ENCODE measurements at places on chromosomes 7 and 10.

DNA sequence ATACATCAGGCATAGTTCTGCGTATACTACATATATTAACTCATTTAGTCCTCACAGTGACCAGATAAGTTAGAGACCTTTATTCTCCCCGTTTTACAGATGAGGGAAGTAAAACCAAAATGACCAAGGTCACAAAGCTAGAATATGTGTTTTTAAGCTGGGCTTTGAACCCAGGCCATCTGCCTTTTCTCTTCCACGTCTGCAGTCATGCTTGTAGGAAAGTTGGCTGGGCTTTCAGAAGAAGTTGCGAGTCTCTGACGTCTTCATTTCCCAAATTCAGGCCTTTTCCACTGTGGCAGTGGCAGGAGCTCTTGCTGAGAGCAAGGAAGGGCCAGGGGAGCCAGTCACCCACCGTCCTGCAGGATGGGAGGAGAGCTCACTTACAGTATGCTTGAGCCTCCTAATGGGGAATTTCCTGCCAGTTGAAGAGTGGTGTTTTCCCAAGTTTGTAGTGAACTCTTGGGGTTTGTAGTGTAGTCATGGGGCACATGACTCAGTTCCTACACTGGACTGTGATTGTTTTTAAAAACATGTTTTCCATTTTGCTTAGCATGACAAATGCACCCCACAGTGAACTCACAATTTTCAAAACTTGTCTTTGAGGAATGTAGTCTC, 34.2 kb downstream of the CYP17A1 start:
- DNase-seq, result no peak

DNA sequence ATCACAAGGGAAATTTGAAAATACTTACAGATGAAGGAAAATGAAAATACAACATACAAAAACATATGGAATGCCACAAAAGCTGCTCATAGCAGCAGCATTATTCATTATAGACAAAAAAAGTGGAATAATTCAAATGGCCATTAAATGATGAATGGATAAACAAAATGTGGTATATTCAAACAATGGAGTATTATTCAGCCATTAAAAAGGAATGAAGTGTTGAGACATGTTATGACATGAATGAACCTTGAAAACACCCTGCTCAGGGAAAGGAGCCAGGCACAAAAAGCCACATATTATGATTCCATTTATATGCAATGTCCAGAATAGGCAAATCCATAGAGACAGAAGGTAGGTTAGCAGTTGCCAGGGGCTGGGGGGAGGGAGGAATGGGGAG, 62.6 kb upstream of the SFMBT2 start:
- DNase-seq, result no peak

DNA sequence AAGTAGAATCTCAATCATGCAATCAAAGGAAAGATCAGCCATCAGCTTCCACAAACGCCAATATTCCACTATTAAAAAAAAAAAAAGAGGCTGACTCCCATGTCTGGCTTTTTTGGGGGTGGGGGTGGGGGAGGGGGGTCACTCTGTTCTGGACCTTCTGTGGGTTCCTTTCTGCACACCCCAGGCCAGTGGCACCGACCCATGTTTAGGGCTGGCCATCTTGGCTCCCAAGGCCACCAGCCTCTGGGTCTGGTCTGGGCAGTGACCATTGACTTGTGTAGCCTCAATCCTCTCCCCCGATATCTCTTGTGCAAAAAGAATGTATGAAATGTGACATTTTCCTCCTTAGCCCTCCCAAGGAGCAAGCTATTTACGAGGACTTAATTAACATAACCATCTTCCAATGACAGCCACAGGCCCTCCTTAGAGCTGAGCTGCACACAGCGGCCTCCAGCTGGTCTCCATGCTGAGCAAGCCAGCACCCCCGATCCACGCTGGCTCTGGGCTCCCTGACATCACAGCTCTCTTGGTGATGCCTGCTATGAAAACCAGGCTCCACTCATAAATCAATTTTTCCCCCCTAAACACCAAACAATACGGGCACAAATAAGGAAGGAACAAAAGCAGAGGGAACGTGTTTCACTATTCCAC, 100.1 kb downstream of the ZRANB1 start:
- DNase-seq, result no peak

- DNase-seq, result no peak
Measured at GRCh38 chr7:66500087-66500486, 128.6 kb upstream of the KCTD7 start.

DNA sequence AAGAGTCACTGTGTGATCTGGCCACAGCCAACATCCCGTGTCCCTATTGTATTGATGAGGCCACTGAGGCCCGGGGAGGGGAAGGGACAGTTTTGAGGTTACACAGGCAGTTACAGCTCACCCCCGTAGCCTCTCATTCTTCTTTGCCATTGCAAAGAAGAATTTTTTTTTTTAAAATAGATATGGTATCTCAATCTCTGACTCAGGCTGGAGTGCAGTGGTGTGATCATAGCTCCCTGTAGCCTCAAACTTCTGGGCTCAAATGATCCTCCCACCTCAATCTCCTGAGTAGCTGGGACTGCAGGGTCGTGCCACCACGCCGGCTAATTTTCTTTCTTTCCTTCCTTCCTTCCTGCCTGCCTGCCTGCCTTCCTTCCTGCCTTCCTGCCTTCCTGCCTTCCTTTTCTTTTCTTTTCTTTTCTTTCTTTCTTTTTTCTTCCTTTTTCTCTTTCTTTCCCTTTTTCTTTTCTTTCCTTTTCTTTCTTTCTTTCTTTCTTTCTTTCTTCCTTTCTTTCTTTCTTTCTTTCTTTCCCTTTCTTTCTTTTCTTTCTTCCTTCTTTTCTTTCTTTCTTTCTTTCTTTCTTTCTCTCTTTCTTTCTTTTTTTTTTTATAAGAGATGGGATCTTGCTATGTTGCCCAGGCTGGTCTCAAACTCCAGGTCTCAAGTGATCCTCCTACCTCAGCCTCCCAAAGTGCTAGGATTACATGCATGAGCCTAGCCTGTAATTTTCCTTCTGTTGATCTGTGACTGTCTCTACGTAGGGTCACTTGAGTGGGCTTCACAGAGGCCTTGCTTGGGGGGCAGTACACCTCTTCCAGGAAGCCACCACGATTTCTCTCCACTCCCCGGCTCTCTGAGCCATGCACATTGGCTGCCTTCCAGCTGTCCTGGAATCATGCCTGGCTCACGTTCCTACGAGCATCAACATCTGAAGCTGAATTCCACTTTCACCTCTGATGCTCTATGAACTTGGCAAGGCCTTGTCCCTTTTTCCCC, 31.3 kb downstream of the TMEM270 start:
- no peak for DNase-seq

DNA sequence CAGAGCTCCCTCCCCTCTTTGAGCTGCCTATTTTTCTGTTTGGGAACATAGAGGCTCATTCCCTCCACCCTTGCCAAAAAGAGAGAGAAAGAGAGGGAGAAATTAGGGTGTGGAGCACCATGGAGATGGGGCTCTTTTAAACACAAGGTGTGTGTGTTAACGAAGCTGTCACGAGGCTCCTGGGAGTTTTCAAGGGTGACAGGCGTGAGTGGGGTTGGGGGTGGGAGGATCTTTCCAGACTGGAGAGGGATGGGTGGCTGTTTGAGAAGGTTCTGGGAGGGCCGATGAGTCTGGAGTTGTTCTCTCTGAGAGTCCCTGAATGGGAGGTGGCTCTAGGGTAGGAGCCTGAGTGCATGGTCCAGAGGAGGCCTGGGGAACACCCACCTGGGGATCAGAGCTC, 45.0 kb downstream of the PALD1 start:
- no peak for DNase-seq

DNA sequence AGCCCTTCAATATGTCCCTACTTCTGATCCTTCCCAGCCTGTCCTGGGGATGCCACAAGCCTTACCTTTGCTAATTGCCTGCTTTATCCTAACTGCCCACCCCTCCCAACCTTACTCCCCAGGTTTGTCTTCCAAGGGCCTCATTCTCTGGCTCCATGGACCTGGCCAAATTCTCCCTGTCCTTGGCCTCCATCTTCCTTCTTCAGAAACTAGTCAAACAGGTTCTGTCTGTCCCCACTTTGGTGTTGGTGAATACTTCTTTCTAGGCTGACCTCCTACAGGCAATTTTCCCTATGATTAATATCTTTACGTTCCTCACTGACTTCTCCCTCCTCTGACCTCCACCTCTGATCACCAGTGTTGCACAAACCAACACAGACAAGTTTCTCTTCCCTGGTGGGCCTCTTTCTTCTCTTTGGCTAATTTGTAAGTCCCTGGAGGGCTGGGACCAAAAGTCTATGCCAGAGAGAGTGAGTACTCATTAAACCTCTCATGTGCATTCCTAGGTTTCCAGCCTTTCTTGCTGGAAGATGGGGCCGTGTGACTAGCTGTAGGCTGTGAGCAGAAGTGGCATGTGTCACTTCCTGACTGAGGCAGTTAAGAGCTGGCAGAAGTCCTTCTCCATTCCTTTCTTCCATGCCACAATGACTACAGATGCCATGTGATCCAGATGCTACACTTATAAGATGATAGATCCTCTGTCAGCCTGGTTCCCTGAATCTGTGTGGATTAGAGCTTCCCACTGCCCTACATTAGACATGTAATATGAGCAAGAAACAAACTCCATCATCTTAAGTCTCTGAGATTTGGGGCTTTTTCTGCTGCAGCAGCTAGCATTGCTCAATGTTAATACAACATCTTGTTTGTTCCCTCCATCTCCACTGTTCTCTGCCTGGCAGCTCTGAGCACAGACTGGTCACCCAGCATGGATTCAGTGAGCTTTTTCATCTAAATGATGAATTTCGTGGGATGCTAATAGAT, 382.7 kb downstream of the RPS24 start:
- DNase-seq, result no peak

GRCh38 chr10:35451151-35452016, 115.1 kb downstream of the CCNY start:
- DNase-seq, result no peak

- no peak for DNase-seq
Measured at GRCh38 chr7:112334366-112334765, 115.9 kb upstream of the IFRD1 start.

DNA sequence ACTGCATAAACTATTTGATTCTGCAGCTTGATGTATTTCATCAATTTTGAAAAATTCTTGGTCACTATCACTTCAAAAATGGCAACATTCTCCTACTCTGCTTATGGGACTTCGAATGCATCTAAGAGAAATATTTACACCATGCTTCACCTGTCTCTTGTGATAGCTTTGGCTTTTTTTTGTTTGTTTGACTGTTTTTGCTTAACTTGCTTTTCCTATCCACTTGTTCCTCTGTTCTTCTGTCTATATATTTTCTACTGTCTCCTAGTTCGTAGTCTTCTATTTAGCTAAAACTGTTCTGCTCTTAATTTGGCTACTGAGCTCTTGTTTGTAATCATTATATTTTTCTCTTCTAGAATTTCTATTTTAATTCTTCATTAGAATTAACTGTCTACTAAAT, 94.4 kb downstream of the INHBA start:
- no peak for DNase-seq

DNA sequence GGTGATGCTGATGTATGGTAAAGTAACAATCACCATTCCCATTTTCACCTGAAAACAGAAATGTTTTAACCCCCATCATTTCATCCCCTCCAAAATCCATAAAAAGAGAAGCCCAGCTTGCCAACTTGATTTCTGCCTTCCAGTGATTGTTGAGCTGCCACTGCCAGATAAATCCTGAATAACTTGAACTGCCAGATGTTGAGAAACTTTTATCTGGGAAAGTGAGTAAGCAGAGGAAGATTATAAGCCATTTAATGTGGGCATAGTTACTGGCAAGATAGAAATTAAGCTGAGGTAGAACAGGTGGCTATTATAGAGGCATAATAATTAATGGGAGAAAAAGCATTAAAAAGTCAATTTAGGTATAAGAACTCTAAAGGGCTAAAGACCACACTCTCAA, 534.1 kb downstream of the ANKRD7 start:
- no peak for DNase-seq

GRCh38 chr10:48465860-48466521, 138.9 kb downstream of the ARHGAP22 start:
- peak; percentile 20 for DNase-seq

DNA sequence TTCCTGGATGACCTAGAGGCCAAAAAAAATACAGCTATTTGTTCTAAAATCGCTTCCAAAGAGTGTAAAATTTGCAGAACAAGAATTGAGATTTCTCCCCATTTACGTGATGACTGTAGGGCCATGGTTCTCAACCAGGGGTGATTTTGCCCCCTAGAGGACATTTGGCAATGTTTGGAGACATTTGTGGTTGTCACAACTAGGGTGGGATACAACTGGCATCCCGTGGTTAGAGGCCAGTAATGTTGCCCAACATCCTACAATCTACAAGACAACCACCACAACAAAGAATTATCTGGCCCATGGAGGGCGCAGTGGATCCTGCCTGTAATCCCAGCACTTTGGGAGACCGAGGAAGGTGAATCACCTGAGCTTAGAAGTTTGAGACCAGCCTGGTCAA, 22.8 kb upstream of the MALSU1 start:
- no peak for DNase-seq

DNA sequence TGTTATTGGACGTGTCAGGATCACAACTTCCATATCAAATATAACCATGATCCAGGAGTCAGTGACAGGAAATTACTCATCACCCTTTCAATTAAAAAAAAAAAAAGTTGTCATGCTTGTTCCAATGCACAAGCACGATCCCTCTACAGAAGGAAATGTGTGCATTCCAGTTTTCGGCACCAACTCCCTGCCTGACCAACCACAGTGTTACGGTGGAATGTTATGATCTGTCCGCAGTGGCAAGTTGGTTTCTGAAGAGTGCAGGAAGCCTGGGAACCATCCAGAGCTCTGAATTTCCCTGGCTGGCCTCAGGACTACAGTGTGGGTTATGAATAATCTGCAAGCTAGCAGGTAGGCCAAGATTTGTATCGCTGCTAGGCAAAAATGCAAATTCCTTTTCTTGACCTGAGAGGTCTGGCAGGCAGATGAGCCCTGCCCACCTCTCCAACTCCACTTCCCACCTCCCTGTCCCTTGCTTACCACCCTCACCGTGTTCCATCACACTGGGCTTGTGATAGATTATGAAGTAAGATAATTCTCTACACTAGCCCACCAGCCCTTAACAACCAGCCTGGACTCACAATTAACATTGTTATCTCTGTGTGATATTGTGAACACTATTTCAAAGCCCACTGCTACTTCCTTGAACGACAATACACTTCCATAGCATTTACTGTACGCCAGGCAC, 20.4 kb downstream of the FRMPD2 start:
- DNase-seq, result no peak

- DNase-seq, result no peak
Measured at GRCh38 chr7:151243408-151244195, 4.9 kb downstream of the SMARCD3 start.

DNA sequence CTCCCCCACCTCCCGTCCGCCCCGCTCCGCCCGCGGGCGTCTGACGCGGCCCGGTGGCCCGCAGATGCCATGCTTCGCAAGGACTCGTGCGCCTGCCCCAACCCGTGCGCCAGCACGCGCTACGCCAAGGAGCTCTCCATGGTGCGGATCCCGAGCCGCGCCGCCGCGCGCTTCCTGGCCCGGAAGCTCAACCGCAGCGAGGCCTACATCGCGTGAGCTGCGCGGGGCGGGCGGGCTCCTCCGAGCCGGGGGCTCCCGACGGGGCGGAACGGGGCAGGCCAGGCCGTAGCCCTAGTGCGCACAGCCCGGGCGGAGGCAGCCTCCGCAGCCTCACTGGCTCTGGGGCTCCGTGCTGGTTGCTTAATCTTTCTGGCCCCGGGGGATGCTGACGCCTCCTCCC, 2.8 kb downstream of the ASIC3 start:
- peak; percentile 50 for DNase-seq

Data from activated CD4-positive, CD25-positive, alpha-beta regulatory T cell treated with anti-CD3 and anti-CD28 coated beads, Interleukin-2, amount 50 U/mL, for 72 hours (primary cell).